ENCODE measurements at places on chromosomes 2 and 18. TPM values are rescaled to one million over a fixed set of nuclear protein-coding genes. Genes with fewer than 3 reads are reported as not detected.

DNA sequence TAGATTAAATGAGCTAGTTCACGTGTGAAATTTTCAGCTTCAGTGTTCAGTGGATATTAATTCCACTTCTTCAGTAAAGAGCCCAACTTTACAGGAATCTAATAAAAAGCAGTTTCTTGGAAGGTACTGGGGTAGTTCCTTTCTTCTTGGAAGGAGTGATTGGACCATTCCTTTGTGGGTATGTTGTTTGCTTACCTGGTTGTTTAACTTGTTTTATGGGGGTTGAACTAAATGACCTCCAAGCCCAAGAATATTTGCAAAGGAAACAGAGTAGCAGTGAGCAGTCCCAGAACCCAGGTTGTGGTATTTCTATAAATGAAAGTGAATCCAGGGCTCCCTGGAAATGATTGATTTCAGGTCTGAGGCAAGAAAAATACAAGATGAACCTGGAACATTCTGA lies 31.4 kb downstream of the KCNJ13 start:
- no peaks in the 10 kb centered on the region for H3K4me1 ChIP-seq
- peak; percentile 57 for DNase-seq
- H3K27ac ChIP-seq: no peak overlapping the region
- H3K27me3 ChIP-seq: no peaks in the 10 kb centered on the region
- H3K4me3 ChIP-seq: no peak overlapping the region
- H3K36me3 ChIP-seq: peaks cover 25% of the 10 kb centered on the region

GCKR gene
- 3.4 TPM for total RNA-seq

DNA sequence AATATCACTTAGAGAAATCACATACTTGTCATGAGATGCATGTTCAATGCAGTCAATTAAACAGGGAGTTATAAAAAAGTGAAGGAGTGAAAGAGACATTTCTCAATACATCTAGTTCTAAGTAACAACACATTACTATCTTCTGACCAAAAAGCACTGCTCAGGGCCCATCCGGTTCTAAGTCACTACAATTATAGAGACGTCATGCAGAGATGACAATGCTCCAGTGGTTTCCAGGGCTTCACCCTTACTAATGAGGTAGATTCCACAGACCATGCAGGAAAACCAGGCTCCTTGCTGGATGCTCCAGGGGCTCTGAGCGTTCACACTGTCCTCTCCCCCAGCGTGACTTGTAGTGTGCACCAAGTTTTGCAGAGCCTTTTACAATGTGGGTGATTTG lies 88.0 kb downstream of the FTCDNL1 start:
- H3K27me3 ChIP-seq: no peaks in the 10 kb centered on the region
- H3K4me1 ChIP-seq: no peaks in the 10 kb centered on the region
- no peaks in the 10 kb centered on the region for H3K36me3 ChIP-seq
- DNase-seq: no peak

GRCh38 chr18:35029103-35029502 lies 12.1 kb upstream of the MAPRE2 start:
- H3K27me3 ChIP-seq: no peaks in the 10 kb centered on the region
- H3K4me3 ChIP-seq: no peak overlapping the region
- no peak overlapping the region for H3K27ac ChIP-seq
- no peaks in the 10 kb centered on the region for H3K4me1 ChIP-seq

- H3K4me3 ChIP-seq: no peak overlapping the region
- H3K36me3 ChIP-seq: no peaks in the 10 kb centered on the region
- DNase-seq: no peak
- no peaks in the 10 kb centered on the region for H3K27me3 ChIP-seq
- H3K4me1 ChIP-seq: no peaks in the 10 kb centered on the region
- no peak overlapping the region for H3K27ac ChIP-seq
Measured at GRCh38 chr2:7508296-7508943, 591.2 kb downstream of the RNF144A start.

BIN1 gene
- total RNA-seq: 95.6 TPM

TRAPPC8 gene
- 21.7 TPM for total RNA-seq

RPL37A gene
- total RNA-seq: 2,378 TPM

- H3K36me3 ChIP-seq: no peaks in the 10 kb centered on the region
- H3K27ac ChIP-seq: no peak within 1 kb of the TSS
- DNase-seq: no peak
- no peak within 1 kb of the TSS for H3K4me3 ChIP-seq
- H3K27me3 ChIP-seq: no peaks in the 10 kb centered on the region
- H3K4me1 ChIP-seq: no peaks in the 10 kb centered on the region
Measured at GRCh38 chr2:200585730-200586643, at the start of gene AOX1. Gene AOX1 (plus strand): TSS chr2:200586014. CDS start chr2:200586109, 95 bp downstream.

DNA sequence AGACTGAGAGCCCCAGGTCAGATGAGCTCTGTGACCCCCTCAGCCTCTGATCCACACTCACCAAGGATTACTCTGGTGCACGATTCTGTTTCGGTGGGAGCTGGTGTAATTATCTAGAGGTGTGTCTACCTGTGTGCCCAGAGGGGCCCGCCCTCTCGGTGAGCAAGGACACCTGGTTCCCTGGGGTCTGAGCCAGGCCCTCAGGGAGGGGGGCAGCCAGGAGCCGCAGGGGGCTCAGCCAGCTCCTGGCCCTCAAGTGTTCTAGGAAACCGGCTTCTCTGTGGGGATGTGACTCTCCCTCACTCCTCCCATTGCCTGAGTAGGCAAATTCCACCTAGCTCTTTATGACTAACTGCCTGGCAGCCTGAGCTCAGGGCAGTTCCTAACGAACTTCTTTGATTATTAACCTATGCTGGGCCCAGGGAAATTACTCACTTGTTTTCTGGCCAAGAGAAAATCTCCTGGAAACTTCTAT lies 17.4 kb downstream of the AGAP1 start:
- no peaks in the 10 kb centered on the region for H3K27me3 ChIP-seq
- H3K4me3 ChIP-seq: no peak overlapping the region
- peaks cover 18% of the 10 kb centered on the region for H3K4me1 ChIP-seq
- H3K27ac ChIP-seq: 0 out of 2 replicates have a peak overlapping the region, but pooled peaks have one; percentile 24
- DNase-seq: peak; percentile 84

GRCh38 chr2:209208211-209208610 lies 215.6 kb upstream of the MAP2 start:
- H3K27me3 ChIP-seq: no peaks in the 10 kb centered on the region
- H3K36me3 ChIP-seq: no peaks in the 10 kb centered on the region
- peak overlapping the region; percentile 31 for H3K4me3 ChIP-seq
- peak; percentile 12 for DNase-seq
- no peak overlapping the region for H3K27ac ChIP-seq

GRCh38 chr2:42369532-42370229 lies 8.7 kb upstream of the COX7A2L start:
- no peaks in the 10 kb centered on the region for H3K36me3 ChIP-seq
- no peak overlapping the region for H3K27ac ChIP-seq
- H3K27me3 ChIP-seq: no peaks in the 10 kb centered on the region
- H3K4me3 ChIP-seq: no peak overlapping the region

NTSR2 gene
- total RNA-seq: not detected

DNA sequence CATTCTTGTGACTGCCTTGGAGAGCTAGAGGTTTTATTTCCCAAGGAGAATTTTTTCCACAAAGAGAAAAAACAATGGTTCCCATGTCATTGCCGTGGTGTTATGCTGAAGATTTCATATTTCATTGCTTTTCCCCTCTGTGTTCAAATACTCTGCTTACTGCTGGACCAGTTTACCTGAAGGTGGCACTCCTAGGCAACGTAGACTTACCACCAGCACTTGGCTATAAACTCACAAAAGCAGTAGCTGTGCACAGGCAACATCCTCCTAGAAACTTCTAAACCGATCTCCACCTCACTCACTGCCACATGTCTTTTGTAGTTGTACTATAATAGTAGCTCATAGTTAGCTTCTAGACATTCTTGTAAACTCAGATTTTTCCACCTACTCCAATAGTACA lies 1319.7 kb upstream of the CRIM1 start:
- DNase-seq: no peak
- H3K4me1 ChIP-seq: no peaks in the 10 kb centered on the region
- no peak overlapping the region for H3K4me3 ChIP-seq
- no peaks in the 10 kb centered on the region for H3K27me3 ChIP-seq

- no peaks in the 10 kb centered on the region for H3K4me1 ChIP-seq
- no peaks in the 10 kb centered on the region for H3K27me3 ChIP-seq
Measured at GRCh38 chr18:70194227-70194890, 11.1 kb downstream of the RTTN start.

DES gene
- total RNA-seq: 0.60 TPM

CREG2 gene
- total RNA-seq: 9.0 TPM

- no peak overlapping the region for H3K27ac ChIP-seq
- peaks cover 17% of the 10 kb centered on the region for H3K36me3 ChIP-seq
- H3K4me1 ChIP-seq: peaks cover 16% of the 10 kb centered on the region
- H3K27me3 ChIP-seq: no peaks in the 10 kb centered on the region
- DNase-seq: no peak
Measured at GRCh38 chr2:54594048-54594447, 129.4 kb upstream of the EML6 start.

DNA sequence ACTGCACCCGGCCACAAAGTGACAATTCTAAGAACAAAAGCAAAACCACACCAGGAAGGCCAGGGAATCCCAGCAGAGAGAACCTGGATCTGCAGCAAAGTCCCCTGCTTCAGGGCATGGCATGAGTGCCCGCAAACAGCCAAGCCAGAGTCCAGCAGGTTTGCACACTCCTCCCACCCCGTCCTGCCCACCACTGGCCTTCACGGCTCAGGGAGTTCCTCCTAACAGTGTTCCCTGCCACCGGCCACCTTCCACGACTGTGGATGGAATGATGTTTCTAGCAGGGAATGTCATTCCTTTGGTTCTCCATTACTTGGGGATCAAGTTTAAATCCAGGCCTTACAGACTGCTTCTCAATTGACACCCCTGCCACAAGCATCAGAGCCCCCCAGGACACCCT lies 42.0 kb upstream of the B3GNT7 start:
- H3K36me3 ChIP-seq: no peaks in the 10 kb centered on the region
- H3K27me3 ChIP-seq: no peaks in the 10 kb centered on the region
- peaks cover 17% of the 10 kb centered on the region for H3K4me1 ChIP-seq
- no peak overlapping the region for H3K27ac ChIP-seq
- H3K4me3 ChIP-seq: no peak overlapping the region
- DNase-seq: no peak

- H3K4me3 ChIP-seq: peak overlapping the region; percentile 62
- no peak overlapping the region for H3K27ac ChIP-seq
- H3K4me1 ChIP-seq: peaks cover 25% of the 10 kb centered on the region
- DNase-seq: no peak
Measured at GRCh38 chr2:11132036-11132671, 23.1 kb upstream of the SLC66A3 start.

- H3K4me3 ChIP-seq: no peak overlapping the region
- no peaks in the 10 kb centered on the region for H3K27me3 ChIP-seq
- DNase-seq: no peak
Measured at GRCh38 chr2:209463226-209463625, 39.4 kb downstream of the MAP2 start.

DNA sequence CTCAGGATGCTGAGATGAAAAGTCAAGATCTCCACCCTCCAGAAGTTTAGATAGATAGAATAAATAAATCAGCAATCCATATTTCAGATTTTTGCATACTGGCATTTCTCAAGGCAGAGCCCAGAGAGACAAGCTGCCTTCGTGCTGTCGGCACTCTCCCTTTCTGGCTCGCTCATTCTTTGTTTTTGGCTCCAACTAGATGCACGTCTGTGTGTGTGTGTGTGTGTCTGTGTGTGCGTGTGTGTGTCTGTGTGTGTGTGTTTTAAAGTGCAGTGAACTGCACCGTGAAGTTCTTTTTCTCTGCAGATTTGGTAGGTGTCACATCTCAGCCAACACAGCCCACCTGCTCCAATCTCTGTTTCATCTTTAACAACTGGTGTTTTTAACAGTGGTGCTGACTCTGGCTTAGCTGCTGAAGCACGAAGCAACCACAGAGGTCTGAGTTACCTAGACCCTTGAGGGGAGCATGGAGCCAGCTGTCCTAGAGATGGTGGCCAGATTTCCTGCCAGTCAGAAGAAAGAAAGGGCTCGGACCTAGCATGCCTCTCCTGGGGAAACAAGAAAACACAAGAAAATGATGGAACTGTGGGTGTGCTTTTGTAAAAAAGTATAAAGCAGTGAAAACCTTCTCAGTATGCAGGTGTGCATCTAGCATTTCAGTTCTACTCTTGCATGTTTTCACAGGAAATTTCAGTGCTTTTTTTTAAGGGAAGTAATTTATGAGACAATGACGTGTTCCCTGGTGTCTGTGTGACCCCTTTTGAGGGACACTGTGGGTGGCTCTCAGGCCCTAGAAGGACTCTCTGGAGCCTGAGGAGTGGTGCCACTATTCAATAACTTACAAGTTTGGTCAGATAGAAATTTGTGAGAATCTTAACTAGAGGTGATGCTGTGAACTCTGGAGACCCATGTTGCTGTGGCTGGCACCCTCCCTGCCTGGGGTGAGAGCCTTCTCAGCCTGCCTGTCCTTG lies 364.3 kb downstream of the RNF144A start:
- no peak overlapping the region for H3K27ac ChIP-seq
- no peaks in the 10 kb centered on the region for H3K36me3 ChIP-seq
- no peak for DNase-seq
- no peak overlapping the region for H3K4me3 ChIP-seq
- 0 out of 2 replicates have a peak, but pooled peaks cover under 1% of the 10 kb centered on the region for H3K27me3 ChIP-seq
- no peaks in the 10 kb centered on the region for H3K4me1 ChIP-seq

DNA sequence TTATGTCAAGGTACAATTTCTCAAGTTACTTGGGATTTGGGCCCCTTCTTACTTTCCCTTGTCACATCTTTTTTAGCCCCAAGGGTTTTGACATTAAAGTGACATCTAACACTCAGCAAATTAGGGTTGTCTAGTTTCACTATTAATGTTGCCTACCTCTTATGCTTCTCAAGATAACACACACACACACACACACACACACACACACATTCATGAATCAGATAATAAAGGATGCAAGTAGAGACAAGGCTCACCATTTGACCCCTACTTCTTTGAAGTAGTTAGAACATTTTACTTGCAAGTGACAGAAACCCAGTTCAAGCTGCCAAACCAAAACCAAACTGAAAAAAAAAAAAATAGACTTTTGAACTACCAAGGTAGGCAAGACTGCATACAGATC lies 138.8 kb downstream of the TRIB2 start:
- H3K27me3 ChIP-seq: no peaks in the 10 kb centered on the region
- no peak overlapping the region for H3K4me3 ChIP-seq
- peak overlapping the region; percentile 92 for H3K27ac ChIP-seq
- H3K36me3 ChIP-seq: no peaks in the 10 kb centered on the region
